GM03348 (cell line): ENCODE measurements at places on chromosomes 1 and 21.
A peak's percentile ranks its signal among the peaks of the same experiment; 100 is the strongest.

DNA sequence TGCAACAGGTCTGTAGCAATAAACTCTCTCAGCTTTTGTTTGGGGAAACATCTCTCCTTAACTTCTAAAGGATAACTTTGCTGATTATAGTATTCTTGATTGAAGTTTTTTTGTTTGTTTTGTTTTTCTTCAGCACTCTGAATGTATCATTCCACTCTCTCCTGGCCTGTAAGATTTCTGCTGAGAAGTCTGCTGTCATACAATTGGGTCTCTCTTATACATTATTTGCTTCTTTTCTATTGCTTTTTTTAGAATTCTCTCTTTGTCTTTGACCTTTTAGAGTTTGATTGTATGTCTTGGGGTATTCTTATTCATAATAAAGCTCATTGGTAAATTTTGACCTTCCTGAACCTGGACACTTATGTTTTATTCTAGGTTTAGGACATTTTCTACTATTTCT lies 386.3 kb downstream of the MRPL39 start:
- DNase-seq, result no peak

GRCh38 chr1:59752556-59753414 lies 62.0 kb upstream of the HOOK1 start:
- no peak for DNase-seq

DNA sequence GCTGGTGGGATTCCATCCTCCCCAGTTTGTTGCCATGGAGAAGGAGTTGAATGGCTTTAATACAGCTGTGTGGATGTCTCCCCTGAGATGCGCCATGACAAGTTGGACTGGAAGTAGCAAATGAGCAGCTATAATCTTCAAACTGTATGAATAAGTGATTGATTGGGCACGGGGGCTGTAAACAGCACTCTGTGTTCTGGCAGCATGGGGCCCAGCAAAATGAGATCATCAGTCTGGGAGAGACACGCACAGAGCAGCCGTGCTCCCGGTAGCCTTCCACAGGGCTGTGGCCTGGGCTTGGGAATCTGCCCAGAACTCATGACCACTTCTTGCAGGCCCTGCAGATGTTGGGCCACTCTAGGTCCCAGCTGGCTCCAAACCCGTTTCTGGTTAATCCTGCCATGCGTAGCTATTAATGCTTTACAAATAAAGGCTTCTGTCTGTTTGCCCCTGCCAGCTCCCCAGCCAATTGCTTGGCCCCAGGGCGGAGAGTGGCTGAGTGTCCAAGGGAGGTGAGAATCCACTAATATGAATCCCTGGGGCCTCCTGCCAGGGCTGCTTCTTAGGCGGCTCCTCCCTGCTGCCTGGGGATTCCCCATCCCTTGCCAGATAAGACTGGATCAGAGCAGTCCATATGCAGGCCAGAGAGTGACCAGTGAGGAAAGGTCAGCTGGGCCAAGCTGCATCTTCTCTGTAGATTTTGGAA lies 642.9 kb downstream of the AJAP1 start:
- no peak for DNase-seq

GRCh38 chr1:206128196-206128595 lies 11.0 kb upstream of the AVPR1B start:
- DNase-seq, result no peak

DNA sequence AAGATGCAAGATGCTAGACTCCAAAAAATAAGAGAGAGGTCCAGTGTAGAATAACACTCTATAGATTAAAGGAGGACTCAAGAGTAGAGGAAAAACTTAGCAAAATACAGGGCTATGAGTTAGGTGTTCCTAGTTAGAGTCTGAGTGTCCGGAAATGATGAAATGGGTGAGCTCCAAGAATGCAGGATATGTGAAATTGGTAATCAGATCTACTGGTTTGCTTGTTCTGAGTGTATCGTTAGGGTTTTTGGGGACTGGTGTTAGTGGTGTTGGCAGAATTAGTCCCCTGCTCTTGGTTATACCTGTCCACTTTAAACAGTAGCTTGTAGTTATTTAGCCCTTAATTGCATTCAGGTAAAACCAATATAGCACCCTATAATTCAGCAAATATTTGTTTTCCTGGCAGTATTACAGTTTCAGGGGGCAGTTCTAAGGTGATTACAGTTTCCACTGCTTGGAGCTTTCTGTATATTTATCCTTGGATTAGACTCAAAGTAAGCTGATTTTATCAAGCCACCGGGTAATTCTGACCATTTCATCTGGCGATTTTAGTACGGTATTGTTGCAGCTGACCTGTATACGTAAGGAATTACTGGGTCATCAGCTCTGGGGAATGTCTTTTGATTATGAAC lies 332.7 kb downstream of the CHRM3 start:
- no peak for DNase-seq

DNA sequence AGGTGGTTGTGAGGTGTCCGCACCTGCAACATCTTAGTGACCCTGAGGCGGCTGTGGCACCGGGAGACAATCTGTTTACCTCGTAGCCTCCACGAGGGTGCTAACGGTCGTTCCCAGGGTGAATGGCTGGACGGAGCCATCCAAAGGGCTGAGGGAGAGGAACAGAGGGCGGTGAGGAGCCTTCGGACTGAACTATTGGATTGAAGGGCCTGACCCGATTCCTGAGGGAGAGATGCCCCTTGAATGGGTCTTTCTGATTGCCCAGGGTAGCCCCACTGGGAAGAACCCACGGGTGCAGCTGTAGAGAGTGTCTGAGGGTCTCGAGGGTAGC lies 2.3 kb downstream of the NR5A2 start:
- DNase-seq, result no peak

DNA sequence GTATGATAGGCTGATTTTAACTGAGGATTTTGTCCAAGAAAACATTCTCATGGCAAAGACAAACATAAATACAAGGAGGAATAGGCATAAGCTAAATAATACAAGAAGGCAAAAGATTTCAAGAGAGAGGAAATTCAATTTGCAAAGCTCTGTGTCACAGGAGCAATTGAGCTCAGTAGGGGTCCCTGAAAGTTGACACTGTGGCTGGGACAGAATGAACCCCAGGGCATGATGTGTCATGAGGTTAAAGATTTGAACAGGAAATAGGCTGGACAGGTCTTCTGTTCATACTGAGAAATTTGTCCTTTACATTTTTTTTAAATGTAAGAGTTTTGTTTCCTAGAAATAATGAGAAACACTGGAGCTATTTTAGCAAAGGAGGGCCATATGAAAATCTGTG lies 555.4 kb upstream of the NEGR1 start:
- DNase-seq, result no peak

- no peak for DNase-seq
These were observed 51.7 kb downstream of the PCNT start for GRCh38 chr21:46375560-46376230.

- DNase-seq, result no peak
These were observed 3.6 kb upstream of the FHAD1 start for GRCh38 chr1:15243275-15244043.

DNA sequence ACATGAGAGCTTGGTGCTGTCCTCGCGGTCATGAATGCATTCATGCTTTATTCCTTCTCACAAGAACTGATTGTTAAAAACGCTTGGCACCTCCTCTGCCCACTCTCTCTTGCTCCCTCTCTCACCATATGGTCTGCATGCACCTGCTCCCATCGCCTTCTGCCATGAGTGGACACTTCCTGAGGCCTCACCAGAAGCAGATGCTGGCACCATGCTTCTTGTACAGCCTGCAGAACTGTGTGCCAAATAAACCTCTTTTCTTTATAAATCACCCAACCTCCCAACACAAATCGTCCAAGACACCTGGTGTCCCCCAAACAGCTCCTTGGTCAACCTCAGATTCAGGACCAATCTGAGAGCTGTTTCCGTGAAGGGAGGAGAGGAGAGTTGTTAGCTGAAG lies 43.3 kb upstream of the PCBP3 start:
- no peak for DNase-seq

DNA sequence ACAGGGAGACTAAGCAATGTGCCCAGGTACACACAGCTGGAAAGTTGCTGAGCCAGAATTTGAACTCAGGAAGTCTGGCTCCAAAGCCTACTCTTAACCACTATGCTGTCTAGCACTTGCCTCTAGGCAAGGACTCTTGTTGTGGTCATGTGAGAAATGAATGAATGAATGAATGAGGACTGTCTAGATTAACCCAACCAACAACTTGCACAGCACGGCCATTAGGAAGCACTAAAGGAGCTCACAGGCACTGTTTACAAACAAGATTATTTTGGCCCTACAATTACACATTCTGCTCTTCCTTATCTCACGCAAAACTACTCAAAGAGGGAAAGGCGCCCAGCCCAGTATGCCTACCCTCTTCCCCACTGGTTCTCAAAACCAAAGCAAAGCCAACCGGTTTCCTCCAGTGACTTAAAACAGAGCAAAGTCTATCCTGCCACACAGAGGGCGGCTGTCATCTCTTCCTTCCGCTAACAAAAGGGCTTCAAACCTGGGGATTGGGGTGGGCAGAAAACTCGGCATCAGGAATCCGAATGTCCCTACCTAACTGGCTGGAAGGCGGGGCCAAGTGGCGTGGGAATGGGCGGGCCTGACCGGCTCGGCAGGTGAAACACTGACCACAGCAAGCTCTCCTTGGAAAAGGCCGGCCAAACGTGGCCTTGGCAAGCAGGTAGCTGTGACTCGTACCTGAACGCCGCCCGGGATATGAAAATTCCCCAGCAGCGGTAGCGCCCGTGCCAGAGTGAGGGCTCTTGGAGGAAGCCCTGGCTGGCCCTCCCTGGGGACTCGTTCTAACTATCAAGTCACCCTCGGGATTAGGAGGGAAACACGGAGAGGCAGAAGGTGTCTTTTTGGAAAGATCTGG lies 948 bp downstream of the STK40 start:
- no peak for DNase-seq

DNA sequence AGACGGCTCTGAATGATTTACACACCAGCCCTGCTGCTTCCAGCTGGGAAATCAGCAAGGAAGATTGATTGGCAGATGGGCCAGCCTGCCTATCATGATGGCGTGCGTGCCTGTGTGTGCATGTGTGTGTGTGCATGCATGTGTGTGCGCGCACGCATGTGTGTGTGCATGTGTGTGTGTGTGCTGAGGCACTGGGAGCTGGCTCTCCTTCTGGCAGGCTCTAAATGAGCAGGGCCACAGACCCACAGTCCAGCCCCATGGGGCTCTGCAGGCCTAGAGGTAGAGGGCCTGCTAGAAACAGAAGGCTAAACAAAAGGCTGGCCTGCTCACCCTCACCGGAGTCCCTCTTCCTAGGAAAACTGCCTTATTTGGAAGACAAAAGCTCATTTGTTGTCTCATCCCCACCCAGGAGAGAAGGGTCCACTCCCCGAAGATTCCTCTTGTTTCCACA lies 6.0 kb downstream of the KLHDC8A start:
- DNase-seq, result no peak

- no peak for DNase-seq
These were observed 353.1 kb upstream of the CXADR start for GRCh38 chr21:17159697-17160096.

DNA sequence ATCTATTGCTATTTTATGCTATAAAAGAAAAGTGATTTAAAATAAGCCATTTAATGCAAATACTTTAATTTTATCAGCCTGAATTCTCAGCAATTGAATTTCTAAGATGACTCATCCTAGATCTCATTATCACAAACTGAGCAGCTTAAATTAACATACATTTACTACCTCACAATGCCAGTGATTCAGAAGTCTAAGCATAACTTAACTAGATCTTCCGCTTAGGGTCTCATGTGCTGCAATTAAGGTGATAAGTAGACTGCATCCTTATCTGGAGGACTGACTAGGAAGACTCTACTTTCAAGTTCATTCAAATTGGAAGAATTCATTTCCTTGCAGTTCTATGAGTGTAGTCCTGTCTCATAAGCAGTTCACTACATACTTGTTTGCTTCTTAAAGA lies 286.6 kb downstream of the COL11A1 start:
- DNase-seq, result no peak

GRCh38 chr21:23952269-23952668 lies 1655.0 kb downstream of the MRPL39 start:
- no peak for DNase-seq

DNA sequence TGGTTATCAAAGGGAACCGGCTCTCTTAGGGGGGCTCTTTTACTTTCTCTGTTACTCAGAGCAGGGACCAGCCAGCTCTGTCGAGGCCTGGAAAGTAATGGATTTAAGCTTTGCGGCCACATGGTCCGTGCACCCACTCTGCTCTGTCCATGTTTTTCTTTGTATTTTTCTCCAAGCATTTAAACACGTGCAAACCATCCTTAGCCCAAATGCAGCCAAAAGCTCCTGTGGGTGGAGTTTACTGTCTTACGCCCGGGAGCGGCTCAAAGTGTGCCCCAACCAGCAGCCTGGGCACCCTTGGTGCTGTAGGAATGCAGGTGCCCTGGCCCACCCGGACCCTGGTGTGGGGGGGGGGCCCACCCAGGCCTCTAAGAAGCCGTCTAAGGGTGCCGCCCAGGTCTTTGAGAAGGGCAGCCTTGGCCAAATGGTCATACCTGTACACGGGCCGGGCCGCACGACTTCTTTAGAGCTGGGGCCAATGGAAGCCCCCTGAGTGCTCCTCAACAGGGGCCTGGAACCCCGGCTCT lies 29.2 kb upstream of the POFUT2 start:
- no peak for DNase-seq

DNA sequence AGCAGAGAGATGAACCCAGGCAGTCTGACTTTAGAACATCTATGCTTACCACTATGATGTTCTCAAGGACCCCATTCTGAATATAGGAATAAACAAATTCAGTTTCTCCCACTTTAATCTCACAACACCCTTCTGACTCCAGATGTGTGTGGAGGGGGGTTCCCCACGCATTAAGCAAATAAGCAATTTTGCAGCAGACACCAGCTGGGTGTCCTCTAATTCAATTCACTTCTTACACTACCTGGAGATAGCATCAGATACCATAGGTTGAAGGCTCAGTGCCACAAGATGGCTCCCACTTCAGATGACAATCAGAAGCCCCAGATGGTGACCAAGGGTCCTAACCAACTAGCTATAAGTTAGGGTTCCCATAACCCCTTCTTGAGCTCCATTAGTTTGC lies 30.3 kb upstream of the CEP350 start:
- no peak for DNase-seq

DNA sequence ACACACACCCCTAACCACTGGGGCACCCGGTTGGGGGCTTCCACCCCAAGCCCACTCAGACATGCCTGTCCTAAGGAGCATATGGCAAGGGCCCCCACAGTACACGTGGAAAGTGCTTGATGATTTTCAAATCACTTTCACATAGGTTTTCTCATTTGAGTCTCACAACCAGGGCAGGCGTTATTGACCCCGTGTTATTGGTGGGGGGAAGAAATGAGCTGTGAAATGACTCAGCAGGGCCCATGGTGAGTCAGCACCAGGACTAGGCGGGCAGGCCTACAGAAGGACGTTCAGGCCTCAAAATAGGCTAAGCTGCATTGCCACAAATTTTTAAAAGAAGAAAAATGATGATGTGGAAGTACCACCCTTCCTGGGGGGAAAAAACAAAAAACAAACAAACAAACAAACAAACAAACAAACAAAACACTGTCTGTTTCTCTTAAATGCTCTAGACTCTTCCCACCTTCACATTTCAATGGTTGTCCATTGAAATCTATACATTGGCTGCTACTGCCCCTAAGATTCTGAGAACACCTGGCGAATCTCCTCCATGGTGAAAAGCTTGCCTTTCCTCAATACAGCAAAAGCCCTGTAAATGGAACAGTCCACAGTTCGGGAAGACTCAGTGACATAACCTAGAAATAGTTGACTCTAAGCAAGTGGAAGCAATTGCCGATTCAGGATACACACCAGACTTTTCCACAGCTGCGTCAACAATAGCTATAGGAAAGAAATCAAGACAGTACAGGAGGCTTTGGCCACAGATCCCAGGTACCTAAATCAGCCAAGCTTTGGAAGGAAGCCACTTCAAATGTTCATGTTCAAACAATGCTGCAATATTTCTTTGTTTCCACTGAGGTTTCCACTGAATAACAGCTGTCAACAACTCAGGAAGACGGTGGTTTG lies 234.7 kb downstream of the TOMM20 start:
- peak; percentile 79 for DNase-seq

GRCh38 chr1:117013309-117013858 lies 11.8 kb downstream of the CD101 start:
- DNase-seq, result no peak
